GM23338 (cell line): ENCODE measurements at places on chromosomes 2 and 18.

GRCh38 chr2:188596054-188596453 lies 304.4 kb downstream of the GULP1 start:
- no peak for DNase-seq

DNA sequence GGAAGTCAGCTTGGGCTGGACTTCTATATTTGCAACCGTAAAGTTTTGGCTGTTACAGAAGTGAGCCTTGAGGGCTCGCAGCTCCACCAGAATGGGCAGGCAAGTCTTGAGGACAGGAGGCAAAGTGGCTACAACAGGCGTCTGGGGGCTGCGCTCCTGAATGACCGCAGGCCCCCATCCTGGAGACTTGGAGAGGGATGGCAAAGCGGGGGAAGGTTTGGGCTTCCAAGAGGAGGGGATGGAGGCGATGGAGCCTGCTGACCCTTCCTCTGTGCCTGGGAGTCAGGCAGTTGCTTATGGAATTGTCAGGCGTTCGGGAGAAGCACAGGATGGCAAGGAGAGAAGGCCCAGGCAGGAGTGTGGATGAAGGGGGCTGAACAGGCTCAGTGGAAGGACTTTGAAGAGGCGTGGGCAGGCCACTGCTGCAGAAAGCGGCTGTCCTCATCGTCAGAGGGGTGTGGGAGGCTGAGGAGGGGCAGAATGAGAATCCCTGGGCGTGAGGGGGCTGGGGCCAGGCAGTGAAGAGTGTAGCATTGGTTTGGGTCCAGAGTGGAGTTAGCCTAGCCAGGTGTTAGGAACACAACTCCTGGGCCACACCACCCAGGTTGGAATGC lies 72.3 kb downstream of the INHBB start:
- no peak for DNase-seq

- no peak for DNase-seq
Observed at GRCh38 chr2:182672466-182673165, 43.4 kb upstream of the DNAJC10 start.

DNA sequence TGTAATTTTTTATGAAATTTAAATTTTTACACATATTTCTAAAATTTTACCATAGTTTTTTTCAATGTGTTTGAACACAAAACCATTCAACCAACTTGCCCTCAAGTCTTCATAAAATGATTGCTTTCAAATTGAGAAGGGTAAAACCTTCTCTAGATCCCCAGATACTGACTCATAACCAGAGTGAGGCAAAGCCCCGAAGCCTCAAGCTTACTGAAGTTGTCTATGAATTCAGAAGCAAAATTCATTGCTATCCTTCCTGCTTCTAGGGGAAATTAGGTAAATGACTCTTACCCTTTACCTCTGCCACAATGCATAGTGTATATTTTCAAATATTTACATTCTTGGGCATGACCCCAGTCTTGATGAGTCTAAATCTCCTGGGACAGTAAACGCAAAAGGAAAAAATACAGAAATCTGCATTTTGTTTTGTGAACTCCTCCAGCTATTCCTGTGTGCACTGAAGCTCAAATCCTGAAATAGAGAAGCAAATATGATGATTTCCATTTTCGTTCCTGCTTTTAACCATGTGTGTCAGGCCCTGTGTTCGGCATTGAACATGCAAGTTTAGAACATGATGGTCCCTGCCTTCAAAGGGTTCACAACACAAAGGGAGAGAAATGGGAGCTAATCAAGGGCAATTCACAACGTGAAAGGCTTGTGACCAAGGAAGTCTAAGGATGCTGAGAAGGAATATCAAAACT lies 246.3 kb downstream of the SUCLG1 start:
- no peak for DNase-seq
